Suppressor macrophage treated with lipopolysaccharide for 1 hour (primary cell): ENCODE measurements at places on chromosomes 7 and 10.

DNA sequence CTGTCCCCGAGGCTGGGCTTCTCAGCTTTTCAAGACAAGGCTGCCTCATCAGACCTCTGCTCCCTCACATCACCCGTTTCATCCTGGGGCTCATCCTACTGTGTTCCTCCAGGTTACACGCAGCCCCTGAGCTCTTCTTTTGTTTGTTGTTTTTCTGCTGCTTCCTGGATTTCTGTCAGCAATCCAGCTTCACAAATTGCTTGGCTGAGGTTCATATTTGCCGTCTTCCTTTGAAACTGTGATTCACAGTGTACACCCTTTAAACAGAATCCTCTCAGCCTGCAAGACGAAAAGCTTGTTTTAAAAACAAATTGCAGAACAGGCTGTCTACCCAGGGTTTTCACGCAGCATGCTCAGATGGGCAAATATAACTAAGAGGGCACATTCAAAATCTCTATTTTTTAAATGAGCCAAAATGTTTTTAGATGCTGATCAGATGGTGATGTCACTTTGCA lies 39.1 kb upstream of the PARD3 start:
- no peak for DNase-seq

DNA sequence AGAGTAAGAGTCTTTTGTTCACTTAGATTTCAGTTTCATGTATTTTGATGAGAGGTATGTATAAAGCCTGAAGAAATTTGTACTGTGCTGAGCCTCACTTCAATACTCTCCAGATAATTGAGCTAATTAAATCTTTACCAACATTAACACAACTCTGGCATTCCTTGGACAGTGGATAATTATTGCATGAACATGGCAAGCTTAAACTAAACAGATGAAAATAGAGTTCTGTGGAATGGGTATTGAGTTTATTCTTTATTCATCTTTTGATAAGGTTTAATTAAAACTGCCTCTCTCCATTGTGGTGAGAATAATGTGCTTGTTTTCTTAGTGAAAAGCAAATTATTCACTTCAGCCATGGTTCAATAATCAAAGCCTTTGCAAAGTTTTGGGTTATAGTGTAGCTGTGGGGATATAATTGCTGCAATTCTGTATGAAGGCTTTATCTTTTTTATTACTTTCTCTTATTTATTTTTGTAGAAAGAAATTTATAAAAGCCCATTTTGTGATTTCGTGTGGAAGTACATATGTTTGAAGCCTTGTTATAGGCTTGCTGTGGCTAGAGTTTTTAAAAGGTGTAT lies 126.4 kb upstream of the FZD1 start:
- DNase-seq, result no peak

DNA sequence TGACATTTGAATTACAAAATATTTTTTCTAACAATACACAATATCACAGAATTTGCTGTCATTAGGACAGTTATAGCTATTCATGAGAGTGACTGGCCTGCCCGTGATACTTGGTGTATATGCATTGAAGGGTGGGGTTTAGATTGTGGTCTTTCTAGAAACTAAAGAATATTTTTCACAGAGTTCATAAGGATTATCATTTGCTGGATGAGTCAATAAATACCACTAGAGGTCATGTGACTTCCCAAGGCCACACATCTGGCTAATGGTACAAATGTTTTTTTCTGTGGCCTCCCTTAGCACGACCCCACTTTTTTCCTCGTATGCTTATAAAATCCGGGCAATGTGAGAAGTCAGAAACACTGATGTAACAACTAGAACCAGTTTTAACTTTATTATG lies 5.2 kb downstream of the OPTN start:
- DNase-seq, result no peak

DNA sequence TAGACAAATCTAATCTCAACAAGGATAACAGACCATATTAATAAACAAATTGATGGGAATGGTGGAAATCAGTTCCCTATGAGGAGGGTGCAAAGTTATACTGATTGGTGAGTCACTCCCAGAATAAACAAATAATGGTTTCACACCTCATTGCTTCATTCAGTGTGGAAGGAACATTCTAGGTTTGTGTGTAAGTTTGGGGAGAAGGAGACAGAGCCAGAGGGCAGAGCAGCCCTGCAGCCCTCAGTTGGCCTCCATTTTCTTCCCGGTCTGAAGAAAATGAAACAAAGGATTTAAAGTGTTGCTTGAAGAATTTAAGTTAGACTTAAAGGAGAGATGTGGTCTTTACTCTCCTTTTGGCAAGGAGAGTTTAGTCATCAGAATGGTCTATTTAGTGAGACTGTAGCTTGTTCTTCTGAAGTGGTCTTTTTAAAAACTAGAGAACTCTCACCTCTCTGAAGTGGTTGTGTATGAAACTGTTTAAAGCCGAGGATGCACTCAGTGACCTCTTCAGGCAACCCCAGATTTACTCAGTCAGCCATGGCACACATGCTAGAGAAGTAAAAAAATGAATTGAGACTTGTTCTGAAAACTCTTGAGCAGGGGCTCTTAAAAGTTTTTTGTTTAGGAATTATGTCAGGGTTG lies 27.2 kb downstream of the IKZF1 start:
- no peak for DNase-seq

- DNase-seq, result no peak
These were observed 301.9 kb upstream of the PRKCQ start for GRCh38 chr10:6881987-6882386.

DNA sequence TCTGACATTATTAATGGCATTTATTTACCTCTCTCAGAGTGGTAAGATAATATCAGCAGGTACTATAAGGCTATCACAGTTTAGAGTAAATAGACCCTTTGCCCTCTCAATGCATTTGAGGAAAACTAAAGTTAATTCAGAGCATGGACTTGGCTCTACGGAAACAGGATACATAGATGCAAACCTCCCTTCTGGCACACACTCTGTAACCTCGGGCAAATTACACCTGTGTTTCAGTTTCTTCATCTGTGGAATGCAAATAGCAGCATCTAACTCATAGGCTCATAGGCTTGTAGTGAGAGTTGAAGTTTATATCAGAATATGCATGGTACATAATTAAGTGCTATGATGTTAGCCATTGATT lies 5.6 kb downstream of the RAPGEF5 start:
- no peak for DNase-seq

DNA sequence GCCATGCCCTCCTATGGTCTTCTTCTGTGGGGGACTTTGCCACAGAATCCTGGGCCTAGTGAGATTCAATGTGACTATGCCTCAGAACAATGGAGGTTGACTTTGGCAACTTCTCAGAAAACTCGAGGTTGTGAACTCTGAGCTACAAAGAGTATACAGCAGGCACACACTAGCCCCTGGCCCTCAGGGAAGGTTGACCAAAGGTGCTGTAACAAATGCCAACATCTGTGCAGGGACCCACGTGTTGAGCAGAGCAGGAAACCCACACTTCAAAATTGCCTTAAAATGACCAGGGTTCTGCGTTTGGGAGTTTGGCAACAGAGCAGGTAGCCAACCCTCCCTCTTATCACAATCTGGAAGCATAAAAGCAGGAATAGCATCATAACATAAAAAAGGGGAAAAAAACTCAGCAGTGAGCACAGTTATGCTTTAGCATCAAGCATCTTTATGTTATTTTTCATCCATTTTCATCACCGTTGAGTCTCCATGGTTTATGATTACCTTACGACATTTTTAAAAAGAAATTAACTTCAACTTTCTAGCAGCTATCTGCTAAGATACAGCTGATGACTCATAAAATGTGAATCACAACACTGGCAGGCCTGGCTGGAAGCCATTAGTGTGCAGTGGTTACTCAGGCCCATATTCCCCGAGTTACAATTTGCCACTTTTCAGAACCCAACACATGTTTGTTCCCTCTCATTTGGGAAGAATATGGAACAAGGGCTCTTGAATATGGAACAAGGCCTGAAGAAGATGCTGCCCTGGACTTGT lies 11.1 kb downstream of the PRLHR start:
- peak; percentile 41 for DNase-seq

DNA sequence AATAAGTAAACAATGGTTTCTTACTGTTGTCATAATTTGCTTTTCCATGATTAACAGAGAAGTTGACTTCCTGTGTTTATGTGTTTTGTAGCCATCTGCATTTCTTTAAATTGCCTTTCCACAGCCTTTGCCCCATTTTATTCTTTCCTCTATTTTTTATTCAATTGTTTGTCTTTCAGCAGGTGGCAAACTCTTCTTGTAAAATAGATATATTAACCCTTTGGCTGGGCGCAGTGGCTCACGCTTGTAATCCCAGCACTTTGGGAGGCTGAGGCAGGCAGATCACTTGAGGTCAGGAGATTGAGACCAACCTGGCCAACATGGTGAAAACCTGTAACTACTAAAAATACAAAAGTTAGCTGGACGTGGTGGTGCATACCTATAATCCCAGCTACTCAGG lies 50.6 kb upstream of the CAPZA2 start:
- DNase-seq, result no peak

DNA sequence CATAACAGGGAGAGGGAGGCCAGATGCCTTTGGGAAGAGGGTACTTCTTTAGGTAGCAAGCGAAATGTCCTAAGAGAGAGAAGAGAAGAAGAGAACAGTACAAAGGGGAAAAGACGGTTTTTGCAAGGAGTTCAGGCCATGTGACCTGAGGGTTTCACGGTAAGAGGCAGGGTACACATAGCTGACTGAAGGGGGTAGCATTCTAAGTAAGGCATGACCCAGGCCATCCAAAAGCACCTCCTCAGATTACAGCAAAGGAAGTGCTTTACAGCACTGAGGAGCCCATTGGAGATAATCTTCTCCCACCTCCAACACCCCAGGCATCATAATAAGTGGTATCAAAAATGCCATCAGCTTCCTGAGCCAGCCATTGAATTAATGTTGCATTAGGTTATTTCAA lies 258.2 kb upstream of the NPY start:
- DNase-seq, result no peak

DNA sequence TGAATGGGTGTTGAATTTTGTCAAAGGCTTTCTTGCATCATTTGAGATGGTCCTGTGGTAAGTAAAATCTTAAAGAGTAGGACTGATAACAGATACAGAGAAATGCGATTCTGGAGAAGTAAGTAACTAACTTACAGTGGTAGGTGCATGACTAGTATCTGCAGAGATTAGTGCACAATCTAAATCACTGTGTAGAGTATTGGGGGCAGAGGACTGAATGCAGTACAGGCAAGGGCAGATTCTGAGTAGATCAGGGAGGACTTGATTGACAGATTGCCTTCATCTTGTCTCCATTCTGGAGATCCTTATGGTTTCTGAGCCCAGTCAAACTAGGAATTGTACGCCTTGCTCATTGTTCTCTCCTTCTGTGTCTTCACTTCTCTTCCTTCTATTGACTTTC lies 736.0 kb downstream of the AUTS2 start:
- DNase-seq, result no peak

DNA sequence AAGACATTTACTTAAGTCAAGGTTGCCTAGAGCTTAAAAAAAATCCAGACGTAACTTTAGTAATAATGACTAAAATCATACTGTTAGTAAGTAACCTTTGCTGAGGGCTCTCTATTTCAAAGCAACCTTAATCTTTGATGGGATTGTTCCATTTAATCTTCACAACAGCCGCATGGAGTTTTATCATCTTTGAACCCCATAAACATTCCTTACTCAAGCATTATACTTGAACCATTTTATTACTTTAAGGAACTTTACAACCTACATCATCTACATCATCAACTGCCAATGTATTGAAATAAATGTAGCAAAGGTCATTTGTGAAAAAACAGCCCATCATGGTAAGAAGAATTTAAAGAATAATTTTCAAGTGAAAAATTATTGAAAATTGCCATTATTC lies 22.9 kb upstream of the CACNB2 start:
- DNase-seq, result no peak

DNA sequence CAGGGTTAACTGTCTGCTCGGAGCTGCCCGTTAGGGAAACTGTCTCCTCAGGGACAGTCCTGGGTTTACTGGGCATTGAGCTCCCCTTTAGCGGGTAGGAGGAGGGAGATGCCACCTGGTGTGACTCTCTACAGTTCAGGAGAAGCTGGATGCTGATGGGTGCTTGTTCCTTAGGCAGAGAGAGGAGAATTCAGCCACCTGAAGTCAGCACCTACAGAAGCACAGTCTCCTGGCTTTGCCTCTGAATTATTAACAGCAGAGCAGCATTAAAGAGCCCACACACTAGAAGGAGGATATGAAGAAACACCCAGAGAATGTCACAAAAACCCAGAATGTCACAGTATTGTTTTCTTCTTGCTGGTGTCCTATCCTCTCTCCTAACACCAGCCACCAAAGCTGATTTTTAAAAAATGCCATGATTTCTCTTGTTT lies 696 bp downstream of the GIMAP4 start:
- peak; percentile 68 for DNase-seq

GRCh38 chr7:55306331-55306730 lies 58.8 kb upstream of the LANCL2 start:
- DNase-seq, result no peak

- DNase-seq, result no peak
These were observed 550.8 kb downstream of the IPMK start for GRCh38 chr10:57716884-57717283.

DNA sequence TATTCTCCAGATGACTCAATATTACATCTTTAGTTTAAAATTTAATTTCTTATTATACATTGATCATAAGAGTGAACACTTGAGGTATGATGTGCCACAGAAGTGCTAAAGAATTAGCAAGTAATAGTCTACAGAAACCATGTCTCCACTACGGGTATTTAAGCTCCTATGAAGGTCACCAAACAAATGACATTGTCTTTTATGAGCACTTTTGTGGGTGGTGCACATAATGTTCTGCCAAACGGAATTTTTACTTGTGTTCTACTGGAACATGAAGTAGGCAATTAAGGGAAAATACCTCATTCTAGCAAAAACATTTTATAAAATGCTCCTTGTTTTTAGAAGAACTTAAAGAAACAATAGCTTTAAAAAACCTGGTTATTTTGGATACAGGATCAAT lies 27.4 kb upstream of the CUBN start:
- DNase-seq, result no peak

- DNase-seq, result peak; percentile 68
These were observed 30.4 kb downstream of the PDLIM1 start for GRCh38 chr10:95260397-95260881.

GRCh38 chr7:73832806-73833205 lies 2.0 kb downstream of the CLDN4 start:
- DNase-seq, result no peak

GRCh38 chr10:85976267-85976793 lies 390.3 kb downstream of the GRID1 start:
- no peak for DNase-seq

DNA sequence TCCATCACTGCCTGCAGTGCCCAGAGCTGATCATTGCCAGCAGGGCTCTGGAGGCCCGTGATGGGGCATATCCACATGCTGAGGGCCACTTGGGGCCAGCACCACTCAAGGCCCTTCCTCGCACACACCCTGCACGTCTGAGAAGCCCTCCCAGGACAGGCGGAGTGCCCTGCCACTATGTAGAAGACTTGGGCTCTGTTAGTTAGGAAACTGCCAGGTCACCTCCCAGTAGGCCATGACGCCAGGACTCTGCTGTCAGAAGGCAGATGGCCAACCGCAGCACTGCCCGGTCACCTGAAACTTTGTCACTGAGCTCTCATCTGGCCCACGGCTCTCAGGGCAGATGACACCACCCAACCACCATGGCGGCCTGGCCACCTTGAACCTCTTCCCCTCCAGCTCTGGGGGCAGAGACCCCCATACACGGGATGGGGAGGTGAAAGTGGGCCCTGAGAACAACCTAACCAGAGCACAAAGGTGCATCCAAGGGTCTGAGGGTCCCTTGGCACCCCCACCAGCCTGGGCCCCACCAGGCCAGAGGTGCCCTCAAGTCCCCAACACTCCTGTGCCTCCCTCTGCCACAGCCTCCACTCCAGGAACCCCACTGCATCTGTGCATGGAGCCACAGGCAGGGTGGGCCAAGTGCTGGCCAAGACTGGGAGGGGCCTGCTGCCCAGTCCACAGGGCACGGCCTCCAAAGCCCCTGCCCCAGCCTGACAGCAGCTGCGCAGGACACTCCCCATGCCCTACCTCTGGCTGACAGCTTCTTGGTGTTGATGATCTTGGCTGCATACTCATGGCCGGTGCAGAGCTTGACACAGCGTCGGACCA lies 41.8 kb downstream of the CAMK2B start:
- no peak for DNase-seq
